ENCODE measurements at places on chromosomes 4 and X.

GRCh38 chr4:8492174-8492573, 51.6 kb downstream of the TRMT44 start:
- no peak for DNase-seq

DNA sequence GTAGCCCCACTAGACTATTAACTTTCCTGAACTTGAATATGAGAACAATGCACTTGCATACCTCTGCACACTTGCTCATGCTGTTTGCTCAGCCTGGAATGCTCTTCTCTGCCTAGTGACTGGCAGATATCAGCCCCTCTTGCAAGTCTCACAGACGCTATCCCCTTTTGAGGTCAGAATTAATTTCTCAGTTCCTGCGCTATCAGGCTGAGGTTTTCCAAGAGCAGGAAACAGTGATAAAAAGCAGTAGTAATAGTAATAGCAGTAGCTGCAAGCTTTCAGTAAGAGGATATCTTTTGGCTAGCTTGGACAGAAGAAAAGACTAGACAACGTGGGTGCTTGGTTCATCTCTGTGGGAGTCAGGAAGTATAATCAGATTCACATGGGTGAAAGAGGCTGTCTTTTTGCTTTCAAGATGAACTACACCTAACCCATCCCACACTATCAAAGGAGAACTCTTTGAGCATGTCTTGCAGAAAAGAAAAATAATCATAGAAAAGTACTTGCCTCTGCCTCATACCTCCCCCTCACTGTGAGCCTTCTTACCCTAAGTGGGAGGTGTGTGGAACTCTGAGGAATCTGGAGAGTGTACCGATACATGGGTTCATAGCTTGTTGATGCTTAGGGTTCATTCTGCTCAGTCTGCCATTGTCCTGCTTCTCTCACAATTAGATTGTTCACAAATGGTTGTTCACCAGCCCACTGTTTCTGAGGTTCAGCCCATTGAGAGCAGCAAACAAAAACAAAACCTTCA, 11.3 kb upstream of the DRP2 start:
- no peak for DNase-seq

DNA sequence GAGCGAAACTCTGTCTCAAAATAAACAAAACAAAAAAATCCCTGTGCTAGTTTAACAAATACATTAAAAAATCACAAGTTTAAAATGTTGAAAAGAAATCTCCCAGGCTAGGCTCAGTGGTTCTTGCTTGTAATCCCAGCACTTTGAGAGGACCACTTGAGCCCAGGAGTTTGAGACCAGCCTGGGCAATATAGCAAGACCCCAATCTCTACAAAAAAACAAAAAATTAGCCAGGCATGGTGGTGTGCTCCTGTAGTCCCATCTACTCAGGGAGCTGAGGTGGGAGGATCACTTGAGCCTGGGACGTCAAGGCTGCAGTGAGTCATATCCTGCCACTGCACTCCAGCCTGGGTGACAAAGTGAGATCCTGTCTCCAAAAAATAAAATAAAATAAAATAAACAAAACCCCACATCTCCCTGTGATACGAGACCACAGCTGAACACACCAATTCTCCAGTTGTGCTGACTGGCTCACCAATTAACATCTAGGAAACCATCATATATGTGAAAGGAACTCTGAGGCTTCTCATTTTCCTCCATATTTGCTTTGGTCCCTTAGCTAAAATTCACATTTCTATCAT, 7.3 kb downstream of the RPS4X start:
- DNase-seq = no peak

GRCh38 chr4:68129793-68130192, at the start of gene TMPRSS11F:
TSS of gene TMPRSS11F (minus strand) at chr4:68129869. CDS start at chr4:68129820, 49 bp downstream.
- no peak for DNase-seq

- DNase-seq = no peak
Measured at GRCh38 chrX:2325076-2325784, 175.5 kb downstream of the DHRSX start.

DNA sequence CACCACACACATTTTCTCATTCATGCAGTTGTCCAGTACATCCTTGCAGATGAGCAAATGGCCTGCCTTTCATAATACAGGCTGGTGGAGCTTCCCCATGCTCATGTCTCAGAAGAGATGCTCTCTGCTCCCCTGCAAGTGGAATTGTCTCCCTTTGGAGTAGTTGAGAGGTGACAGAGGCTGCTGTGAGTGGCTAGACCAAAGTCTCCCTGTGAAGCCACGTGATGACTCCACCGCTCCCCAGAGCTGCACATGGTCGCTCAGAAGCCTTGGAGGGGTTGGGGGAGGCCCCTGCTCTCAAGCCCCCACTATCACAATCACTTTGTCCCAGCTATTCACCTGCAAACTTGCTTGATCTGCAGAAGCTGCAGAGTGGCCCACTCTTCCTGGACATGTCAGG, 1.5 kb upstream of the GPR78 start:
- no peak for DNase-seq

DNA sequence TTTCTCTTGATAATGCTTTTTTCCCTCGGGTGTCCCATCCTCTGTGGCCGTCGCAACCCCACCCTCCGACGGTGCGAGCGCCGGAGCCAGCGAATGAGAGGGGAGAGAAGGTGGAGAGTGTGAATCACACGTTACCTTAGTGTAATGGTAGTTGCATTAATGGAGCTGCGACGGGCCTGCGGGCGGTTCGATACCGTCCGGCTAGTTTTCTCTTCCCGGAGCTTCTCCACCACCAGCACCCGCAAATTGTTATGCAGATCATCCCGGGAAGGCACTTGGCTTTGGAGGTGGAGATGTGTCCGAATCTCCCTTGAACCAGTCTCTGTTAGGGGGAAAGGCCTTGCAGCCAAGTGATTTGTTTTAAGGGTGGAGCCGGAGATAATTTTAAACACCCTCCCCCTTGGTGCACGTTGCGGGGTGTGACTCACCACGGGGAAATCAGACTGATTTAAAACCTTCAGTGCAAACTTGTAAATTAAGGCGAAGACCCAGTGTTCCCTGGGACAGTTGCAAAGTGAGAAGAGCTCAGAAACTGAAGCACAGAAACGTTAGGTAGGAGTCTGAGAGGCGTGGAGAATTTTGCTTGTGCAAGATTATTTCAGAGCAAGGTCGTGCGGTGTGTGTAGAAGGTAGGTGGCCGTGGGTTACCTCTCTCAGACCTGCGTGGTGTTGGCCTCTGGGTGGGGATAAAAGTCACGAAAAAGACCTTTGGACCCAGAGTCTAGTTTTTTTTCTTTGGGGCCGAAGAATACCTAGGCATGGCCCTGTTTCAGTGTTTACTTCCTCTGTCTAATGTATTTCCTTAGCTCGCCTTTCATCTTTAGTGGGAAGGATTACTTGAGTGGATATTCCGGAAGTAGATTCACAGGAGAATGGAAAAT, 1.3 kb downstream of the AFF1 start:
- peak; percentile 55 for DNase-seq

GRCh38 chrX:23989689-23990088, 37.3 kb downstream of the KLHL15 start:
- no peak for DNase-seq

GRCh38 chr4:174111422-174111821, 172.0 kb downstream of the FBXO8 start:
- DNase-seq = no peak

DNA sequence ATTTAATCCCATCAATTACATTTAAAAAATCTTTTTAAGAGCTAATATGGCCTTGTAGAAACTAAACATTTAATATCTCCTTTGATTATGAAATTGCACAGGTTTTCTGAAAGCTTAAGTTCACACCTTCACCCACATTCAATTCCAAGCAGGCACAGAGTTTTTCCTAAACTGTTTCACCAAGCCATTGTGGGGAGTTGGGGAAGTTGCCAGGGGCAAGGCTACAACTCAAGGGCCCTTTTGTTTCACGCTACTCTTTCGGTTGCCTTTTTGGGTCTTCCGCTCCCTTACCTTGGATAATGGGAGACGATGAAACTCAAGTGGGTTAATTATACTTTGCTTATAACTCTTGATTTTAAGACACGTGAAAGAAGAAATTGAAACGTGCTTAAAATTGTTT, 33.3 kb downstream of the APBB2 start:
- DNase-seq = no peak

All from stimulated activated CD8-positive, alpha-beta memory T cell treated with anti-CD3 and anti-CD28 coated beads, Interleukin-4, amount 100 ng/mL, for 1 hour (primary cell).